ENCODE measurements at places on chromosomes 1 and 21.

DNA sequence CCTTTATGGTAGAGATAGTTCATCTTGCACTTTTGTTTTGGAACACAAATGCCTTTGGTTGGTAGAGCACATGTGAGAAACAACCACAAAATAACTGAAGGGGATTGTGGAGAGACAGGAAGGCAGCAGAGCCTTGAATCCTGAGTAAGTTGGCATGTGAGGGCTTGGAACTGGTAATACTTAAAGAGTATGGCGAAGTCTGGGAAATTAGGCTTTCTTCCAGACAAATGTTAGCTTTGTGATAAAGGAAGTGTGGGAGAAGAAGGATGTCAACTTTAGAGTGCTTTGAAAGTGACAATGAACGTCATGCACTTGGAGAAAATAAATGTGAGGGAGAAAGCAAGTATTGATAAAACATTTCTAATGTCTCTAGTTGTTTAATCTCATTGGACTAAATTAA, 476.3 kb upstream of the ZRANB2 start:
- DNase-seq = no peak

DNA sequence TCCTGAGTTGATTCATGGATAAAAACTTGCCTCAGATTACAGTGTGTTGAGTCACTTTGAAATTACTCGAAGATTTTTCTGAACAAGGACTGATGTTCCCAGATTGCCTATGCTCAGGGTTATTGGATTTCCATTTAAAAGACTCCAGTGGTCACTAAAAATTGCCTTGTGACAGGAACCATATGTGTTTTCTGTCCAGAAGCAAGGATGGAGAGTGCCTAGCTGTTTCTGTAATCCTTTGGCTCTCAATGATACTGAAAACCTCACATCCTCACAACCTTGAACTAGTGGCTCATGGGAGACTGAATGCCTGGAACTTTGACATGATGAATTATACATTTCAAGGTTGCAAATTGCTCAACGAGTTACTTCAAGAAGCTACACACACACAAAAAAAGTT, 1271.8 kb downstream of the BRINP3 start:
- DNase-seq = no peak

DNA sequence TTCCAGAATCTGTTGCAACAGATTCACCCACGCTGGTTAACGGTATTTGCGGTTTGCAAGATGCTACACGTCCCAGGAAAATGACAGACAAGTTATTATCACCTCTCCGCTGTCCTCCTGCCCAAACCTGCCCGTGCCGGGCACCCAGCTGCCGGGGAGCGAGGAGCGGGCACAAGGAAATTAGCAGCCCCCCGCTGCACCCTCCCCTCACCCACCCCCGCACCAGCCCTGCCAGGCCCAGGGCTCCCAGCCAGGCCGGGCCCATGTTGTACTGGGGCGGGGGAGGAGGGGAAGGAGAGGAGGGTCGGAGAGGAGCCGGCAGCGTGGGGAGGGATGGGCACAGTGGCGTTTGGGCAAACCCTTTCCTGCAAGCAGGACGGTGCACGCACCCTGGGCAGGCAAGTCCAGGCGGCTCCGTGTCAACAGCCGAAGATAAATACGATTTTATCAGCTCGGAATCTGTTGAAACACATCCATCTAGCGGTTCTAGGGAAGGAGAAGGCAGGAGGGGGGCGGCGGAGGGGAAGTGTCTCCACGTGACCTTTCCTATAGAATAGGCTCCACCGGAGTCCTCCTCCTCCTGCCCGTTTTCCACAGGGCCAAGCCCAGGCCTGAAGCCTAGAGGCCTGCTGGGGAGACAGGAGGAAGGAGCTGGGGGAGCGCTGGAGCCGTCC, 35.1 kb upstream of the CCDC27 start:
- no peak for DNase-seq

DNA sequence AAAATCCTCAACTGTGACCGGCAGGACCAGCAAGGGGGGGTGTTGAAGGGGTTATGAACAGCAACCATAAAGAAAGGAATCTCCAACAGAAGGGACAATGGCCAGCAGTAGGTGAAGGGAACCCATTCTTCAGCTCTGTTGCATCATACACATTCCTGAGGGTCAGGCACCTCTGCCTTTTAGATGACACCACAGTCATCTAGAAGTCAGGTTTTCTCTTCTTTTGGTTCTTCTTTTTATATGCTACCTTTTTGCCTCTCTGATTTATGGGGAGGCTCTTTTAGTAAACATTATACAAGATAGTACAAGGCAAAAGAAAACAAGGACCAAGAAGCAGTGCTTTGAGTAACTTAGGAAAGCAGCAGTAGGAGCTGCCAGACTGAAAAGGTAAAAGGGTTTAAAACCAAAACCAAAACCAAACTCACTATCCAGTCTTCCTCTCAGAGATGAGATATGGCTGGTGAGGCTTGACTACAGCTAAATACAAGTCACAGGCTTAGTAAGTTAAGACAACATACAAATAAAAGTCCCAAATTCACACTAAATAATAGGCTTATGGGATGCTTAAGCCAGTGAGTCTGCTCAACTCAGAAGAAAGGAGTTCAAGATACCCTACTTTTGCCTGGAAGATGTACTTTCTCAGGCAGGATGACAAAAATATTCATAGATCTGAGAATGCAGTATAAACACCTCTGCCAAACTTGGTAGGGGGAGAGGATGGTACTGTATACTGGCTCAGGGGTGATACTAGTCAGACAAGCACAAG, 4.1 kb downstream of the TEX38 start:
- DNase-seq = no peak

DNA sequence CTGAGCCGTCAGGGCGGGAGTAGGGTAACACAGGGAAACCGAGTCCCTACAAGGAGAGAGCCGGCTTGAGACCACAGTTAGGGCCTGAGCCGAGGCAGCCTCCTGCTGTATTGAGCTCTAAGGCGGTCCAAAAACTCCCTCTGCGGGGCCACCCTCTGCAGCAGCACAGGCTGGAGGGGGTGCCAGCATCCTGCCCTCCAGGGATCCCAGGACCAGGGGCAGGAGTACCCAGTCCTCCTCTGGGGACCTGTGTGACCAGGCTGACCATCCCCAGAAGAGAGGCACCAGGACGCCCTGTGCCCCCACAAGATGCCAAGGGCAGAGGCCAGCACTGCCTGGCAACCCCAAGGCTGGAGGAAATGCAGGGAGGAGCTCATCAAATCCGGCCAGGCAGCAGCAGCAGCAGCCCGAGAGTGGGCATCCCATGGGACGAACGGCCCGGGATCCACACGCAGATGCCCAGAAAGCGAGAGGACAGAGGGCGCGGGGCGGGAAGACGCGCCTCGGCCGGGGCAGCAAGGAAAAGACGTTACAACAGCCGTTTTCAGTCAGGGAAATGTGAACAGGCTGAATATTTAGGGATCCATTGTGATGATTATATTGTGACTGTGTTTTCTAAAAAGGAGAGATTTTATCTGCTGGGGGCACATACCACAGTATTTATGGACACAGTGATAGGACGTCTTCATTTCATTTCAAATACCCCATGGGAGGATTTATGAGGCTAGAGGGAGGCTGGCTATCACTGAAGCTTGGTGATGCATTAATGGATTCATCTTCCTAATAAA, 57.1 kb upstream of the COL18A1 start:
- DNase-seq = no peak

DNA sequence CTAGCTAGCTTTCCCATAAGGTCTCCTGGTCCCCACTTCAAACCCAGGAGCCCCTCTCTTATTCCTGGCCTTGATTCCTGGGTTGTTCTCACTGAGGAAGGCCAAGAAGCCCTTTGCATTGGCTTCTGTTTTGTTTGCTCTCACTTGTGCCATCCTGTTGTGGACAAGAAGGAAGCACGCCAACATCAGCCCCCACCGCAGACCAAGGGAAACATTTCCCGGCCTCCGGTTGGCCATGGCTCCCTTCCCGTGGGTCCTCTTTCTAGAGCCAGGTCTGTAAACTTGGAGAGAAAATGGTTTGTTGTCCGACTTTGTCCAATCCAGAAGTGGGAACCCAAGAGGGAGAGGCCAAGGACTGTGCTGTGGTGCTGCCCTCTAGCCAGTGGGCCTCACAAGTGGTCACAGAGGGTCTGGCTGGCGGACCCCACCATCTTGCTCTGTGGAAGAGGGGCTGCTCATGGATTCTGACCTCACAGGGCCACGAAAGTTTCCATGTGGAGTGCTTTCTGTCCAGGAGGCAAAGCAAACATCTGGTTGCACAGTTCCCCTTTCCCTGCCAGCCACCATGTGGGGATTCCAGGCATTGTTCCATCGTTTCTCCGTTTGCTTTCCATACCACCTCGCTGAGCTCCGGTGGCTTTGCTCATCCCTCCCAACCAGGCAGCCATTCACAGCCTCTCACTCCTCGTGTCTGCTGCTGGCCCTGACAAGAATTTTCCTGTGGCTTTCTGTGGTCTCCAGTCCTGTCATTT, 18.9 kb upstream of the TENT5C start:
- no peak for DNase-seq

DNA sequence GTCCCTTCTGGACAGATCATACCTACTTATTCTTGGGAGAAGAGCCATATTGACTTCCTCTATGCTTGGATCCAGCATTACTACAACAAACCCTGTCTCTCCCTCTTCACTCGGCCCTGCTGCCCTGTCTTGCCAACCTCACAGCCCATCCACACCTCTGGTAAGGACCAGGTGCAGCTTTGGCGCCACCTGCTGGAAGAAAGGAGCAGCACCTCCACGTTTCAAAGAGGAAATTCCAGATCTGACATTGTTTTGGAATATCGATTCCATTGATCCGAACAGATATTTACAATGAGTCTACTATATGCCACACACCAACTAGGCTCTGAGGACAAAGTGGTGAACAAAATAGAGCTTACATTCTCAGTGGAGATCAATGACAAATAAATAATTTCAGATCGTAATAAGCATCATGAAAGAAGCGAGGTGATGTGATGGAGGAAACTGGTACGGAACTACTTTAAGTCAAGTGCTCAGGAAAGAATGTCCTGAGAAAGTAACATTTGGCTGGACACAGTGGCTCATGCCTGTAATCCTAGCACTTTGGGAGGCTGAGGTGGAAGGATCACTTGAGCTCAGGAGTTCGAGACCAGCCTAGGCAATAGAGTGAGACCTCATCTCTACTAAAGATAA, 18.7 kb downstream of the MFSD2A start:
- DNase-seq = peak; percentile 55

GRCh38 chr1:50710099-50710498, 250.0 kb downstream of the FAF1 start:
- DNase-seq = no peak

- peak; percentile 55 for DNase-seq
Measured at GRCh38 chr1:221801773-221802516, 60.1 kb upstream of the DUSP10 start.

GRCh38 chr1:221782970-221783369, 41.1 kb upstream of the DUSP10 start:
- DNase-seq = no peak

DNA sequence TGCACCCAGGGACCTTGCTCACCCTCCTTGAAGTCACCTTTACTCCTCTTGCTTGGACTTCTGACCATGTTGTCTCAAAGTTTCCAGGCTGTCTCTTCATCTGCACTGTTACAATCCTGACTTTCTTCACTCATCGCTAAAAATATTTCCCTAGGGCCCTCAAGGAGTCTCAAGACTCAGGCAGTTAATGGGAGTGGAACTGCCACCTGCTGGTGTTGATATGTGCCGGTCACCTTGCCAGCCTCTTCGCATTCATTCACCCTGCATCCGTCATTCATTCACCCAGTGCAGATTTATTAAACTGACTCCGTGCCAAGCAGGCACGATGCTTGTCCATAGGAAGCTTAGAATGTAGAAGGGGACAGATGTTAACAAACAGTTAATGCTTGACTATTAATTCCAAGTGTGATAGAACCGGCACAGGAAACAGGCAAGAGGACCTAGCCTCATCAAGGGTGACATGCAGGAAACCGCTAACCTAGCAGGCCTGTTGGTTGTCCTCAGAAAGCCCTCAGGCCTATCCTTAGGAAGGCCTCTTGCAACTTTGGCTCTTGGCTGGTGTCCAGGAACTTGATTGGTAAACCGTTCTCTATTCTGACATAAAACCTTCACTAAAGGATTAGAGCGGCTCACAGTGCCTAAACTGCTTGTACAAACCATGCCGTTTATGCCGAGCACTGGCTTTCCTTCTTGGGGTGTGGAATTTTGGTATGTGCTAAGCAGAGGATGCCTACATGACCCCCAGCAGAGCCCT, 342.2 kb downstream of the CAMTA1 start:
- no peak for DNase-seq

DNA sequence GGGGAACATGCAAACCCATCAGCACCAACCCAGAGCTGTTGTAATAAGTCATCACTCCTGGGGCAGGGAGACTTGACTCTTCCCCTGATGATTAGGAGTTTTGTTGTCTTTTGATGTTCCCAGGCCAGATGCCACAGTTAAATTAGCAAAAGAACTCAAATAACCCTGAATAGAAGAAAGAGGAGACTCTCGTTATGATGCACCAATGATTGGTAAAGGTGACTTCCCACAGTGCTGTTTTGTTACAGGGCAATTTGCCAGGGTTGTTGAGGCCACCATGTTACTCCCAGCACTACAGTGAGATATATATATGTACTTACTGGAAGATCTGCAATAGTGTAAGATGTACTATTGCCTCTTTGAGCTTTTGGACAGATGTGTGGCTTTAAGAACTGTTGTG, 24.3 kb upstream of the RCAN1 start:
- DNase-seq = no peak

DNA sequence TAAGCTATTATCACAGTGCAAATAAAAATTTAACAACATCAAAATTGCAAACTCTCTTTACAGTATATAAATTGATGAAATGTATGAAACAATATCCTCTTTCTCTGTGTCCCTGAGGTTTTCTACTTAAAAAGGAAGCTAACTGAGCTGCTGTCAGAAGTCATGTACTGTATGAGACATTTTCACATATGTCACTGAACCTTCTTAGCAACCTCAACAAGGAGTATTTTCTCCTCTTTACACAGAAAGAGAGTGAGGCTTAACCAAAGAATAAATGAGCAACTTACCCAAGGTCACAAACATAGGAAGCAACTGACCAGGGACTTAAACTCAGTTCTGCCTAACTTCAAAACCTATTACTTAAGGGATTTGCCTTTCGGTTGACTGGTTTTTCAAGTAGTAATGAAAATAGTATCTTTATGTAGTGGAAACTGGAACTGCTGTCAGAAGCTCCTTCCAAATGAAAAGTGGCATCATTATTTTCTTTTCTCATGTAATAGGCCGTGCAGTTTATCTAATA, 288.9 kb downstream of the LRRIQ3 start:
- DNase-seq = no peak

GRCh38 chr1:99727575-99728185, 38.8 kb downstream of the FRRS1 start:
- peak; percentile 92 for DNase-seq
